Stimulated activated CD4-positive, alpha-beta T cell treated with anti-CD3 and anti-CD28 coated beads, TNF-alpha, amount 100 ng/mL, for 24 hours (primary cell): ENCODE measurements at places on chromosomes 11 and 22.

- DNase-seq = no peak
Observed at GRCh38 chr22:24741769-24742168, 32.8 kb downstream of the PIWIL3 start.

- no peak for DNase-seq
Observed at GRCh38 chr22:50548040-50548920, 2.6 kb downstream of the KLHDC7B start.

DNA sequence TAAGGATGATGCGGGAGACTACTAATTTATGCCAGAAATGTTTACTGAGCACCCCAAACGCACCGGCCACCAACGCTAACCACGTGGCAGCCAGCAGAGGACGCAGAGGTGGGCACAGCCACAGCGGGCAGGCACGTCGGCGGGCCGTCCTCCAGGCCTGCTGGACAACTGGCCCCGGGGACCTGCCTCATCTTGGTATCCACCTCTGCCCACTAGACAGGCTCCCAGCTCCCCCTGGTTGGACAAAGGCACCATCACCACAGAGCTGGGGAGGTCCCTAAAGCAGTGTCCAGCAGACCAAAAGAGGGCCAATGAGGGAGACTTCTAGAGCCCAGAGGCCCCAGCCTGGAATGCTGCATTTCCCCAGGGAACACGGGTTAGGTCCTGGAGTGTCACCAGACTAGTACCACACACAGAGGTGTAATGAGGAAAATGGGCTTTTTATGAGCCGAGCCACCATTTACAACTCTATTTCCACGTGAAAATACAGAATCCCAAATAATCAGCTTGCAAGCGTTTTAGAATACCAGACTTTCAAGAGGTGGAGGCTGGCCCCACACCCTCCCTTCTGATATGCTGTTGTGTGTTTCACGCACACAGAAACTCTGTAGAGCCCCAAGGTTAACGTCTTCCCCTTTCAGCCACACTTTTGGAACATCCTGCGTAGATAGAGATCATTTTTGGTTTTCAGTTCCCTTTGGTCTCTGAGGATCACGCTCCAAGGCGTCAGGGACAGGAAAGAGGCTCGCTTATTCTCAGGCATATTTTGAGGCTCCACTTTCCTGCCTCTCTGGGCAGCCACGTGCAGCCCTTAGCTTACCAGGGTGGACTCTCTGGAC, 23.7 kb upstream of the BID start:
- no peak for DNase-seq

DNA sequence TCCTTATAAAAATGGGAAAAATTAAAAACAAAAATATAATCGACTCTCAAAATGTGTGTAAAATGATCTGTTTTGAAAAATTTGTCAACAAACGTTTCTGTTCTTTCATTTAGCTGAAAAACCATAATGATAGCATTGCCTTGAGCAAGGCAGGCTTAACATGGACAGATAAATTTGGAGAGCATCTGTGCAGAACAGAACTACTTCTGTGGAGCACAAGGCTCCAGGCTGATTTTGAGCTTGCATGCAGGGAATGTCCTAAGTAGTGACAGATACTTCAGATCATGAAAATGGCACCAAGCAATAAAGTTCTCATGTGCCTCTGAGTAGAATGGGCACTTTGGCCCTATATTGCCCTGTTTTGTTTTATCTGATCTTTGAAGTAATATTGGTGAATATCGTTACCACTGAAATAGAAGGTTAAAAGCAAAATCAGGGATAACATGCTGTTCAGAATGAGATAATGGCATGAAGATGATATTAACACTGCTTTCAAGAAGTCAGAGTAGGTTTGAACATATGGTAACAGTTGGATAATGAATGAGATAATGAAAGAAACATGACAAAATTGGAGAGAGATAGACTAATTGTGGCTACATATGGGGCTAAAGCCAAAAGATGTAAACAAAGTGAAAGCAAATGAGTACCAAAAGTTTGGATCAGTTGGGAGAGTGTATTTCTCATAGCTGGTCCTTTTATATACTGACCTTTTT, 730.5 kb upstream of the CCDC179 start:
- no peak for DNase-seq

GRCh38 chr11:70325824-70326223, 55.3 kb downstream of the PPFIA1 start:
- DNase-seq = no peak

DNA sequence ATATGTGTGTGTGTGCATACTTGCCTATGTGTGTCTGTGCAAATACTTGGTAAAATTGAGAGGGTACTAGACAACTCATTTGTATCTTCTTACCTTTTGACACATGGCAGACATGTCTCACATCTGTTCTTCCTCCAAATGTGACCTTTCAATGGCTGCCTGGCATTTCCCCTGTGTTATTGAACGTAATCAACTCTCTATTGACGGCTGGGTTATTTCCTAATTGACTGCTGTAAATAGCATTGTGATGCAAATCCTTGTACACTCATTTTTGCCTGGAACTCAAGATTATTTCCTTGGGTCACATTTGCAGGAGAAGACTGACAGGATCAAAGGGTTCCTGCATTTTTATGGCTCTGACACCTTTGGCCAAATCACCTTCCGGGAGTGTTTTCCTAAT, 37.4 kb downstream of the KCNQ1 start:
- DNase-seq = no peak

- DNase-seq = no peak
Observed at GRCh38 chr11:1354125-1354938, 35.4 kb upstream of the BRSK2 start.

DNA sequence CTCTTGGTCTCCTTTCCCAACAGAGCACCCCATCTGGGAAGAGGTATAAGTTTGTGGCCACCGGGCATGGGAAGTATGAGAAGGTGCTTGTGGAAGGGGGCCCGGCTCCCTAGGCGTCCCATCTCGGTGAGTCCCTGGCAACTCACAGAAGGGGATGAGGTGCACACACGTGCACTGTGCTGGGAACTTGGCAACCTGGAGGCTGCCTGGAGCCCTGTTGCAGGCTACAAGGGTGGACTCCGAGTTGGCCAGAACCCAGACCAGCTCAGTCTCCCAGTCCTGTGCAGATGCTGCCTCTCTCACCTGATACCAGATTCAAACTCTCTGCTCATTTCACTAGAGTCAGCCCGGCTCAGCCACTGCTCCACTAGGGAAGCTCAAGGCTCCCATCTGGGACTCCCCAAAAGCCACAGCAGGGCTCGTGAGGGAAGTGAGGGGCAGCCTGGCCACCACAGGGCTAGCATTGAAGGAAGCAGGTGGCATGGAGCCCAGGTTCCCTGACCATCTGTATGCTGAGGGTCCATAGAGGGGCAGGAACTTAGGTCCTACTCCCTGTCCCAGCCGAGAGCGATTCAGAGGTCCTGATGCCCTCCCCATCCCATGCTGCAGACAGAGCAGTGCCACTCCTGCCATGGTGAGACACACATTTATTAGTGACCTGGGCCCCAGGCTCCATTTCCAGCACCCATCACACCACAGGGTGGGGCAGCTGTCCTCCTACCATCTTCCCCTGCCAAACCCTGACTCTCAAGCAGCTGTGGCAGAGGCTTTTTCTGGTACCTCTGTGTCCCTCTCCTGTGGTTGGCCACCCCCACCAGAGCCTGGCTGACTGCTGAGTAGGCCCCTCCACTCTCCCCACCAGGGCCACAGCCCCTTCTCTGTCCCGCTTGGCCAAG, 4.0 kb downstream of the PRR33 start:
- DNase-seq = no peak

- DNase-seq = no peak
Observed at GRCh38 chr11:119539583-119539982, 116.6 kb upstream of the THY1 start.

DNA sequence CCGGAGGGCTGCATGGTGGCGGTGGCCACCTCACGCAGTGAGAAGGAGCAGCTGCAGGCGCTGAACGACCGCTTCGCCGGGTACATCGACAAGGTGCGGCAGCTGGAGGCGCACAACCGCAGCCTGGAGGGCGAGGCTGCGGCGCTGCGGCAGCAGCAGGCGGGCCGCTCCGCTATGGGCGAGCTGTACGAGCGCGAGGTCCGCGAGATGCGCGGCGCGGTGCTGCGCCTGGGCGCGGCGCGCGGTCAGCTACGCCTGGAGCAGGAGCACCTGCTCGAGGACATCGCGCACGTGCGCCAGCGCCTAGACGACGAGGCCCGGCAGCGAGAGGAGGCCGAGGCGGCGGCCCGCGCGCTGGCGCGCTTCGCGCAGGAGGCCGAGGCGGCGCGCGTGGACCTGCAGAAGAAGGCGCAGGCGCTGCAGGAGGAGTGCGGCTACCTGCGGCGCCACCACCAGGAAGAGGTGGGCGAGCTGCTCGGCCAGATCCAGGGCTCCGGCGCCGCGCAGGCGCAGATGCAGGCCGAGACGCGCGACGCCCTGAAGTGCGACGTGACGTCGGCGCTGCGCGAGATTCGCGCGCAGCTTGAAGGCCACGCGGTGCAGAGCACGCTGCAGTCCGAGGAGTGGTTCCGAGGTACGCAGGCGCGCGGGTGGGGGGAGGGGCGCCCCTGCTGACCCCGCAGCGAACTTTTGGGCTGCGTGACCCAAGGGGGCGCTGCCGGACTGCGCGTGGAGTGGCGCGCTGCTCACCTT, 670 bp downstream of the NEFH start:
- peak; percentile 6 for DNase-seq

DNA sequence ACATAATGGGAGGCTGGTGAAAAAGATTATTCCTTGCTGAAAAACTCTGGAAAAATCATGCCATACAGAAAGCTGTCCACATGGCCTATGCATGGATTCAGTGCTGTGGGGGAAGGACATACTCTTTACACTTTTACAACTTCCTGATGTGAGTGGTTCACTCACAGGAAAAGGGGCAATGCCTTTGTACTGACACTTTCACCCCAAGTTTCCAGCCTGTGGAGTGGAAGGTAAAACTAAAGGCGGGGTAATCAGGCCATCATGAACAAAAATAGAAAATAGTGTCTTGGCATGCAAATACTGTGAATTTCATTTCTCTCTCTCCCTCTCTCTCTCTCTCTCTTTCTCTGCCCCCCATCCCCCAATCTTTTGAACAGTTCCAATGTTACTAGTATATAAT, 281.8 kb downstream of the ETS1 start:
- DNase-seq = no peak

DNA sequence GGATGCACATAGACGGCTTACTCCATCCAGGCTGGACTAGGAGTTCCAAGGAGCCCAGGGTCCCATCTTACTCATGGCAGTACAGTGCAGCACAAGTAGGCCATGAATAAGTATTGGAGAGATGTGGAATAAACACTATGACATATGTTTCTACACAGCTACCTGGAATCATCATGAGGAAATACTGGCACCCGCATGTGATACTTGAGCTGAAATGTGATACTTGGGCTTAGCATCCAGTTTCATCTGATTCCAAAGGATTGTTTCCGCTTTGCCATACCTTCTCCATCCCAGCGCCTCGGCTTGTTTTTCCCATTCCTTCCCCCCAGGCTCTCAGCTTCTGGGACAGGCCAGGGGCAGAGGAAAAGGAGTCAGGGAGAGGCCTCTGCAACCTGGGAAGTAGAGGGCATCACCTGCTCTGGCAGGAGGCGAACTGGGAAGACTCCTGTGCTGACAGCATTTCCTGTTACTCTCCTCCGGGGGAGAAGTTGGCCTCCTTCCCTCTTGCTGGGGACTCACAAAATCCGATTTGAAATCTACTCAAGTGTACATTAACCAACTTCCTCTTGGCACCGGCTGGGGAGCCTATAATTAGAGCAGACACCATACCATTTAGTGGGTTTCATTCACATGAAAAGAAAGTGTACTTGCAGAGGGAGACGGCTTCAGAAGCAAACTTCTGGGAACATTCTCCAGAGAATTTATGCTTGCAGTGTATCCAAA, 187.8 kb downstream of the MIAT start:
- no peak for DNase-seq

DNA sequence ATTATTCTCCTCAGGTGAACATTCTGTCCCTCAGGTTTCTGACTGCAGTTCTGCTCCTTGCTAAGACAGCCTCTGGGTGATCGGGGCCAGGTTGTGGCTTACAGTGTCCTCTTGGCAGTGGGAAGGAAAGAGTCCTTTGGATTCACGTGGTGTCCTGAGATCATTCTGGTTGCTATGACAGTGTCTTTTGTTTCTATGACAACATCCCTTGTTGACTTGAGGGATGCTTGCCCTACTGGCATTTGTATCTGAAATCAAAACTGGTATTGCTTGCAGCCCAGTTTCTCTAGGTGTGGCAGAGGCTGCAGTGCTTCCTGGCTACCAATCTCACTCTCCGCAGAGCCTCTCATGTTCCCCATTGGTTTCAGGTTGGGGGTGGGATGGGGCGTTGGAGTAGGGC, 151.8 kb upstream of the CCDC90B start:
- no peak for DNase-seq

DNA sequence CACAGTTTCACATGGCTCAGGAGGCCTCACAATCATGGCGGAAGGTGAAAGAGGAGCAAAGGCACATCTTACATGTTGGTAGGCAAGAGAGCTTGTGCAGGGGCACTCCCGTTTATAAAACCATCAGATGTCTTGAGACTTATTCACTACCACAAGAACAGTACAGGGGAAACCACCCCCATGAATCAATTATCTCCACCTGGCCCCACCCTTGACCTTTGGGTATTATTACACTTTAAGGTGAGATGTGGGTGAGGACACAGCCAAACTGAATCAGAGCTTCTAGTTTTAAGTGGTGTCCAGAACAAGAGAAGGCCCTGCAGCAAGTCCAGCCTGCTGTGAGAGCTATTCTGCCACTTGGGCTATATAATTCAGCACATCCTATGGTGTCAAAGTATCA, 493.7 kb downstream of the ETS1 start:
- no peak for DNase-seq

DNA sequence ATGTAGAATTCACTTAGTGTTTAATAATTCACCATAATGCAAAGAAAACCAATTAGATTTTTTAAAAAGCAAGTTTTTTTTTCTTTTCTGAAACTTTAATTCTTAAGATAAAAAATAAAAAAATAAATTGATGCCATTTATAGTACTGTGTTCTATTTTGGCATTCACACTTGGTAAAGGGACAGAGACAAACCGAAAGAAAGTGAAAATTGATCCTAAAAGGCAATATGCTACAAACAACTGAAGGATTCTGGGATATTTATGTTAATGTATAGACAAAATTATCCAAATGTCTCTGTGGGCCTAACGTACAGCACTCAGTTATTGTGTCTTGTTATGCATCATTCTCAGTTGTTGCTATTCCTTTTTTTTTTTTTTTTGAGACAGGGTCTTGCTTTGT, 41.9 kb upstream of the DDI1 start:
- no peak for DNase-seq

- DNase-seq = no peak
Observed at GRCh38 chr11:73204711-73205121, 13.4 kb upstream of the P2RY2 start.

- DNase-seq = no peak
Observed at GRCh38 chr11:32137263-32137662, 46.4 kb downstream of the RCN1 start.

- no peak for DNase-seq
Observed at GRCh38 chr11:118618991-118619375, 11.6 kb downstream of the PHLDB1 start.
